T-helper 2 cell treated with Interferon-gamma antibody and Interleukin-4, amounts not matched to agents 5 μg/mL and 100 μg/mL, for 36 hours (primary cell): ENCODE measurements at places on chromosomes 1 and 21.

GRCh38 chr1:246208105-246208504 is 299.0 kb downstream of the SMYD3 start:
- no peaks in the 10 kb centered on the region for H3K4me1 ChIP-seq
- no peak for DNase-seq
- no peaks in the 10 kb centered on the region for H3K27me3 ChIP-seq
- no peak overlapping the region for H3K27ac ChIP-seq
- no peak overlapping the region for H3K4me3 ChIP-seq

DNA sequence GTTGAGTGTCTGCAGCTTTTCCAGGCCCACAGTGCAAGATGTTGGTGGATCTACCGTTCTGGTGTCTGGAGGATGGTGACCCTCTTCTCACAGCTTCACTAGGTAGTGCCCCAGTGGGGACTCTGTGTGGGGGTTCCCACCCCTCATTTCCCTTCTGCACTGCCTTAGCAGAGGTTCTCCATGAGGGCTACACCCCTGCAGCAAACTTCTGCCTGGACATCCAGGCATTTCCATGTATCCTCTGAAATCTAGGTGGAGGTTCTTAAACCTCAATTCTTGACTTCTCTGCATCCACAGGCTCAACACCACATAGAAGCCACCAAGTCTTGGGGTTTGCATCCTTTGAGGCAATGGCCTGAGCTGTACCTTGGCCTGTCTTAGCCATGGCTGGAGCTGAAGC is 14.3 kb upstream of the DNM3 start:
- no peaks in the 10 kb centered on the region for H3K27me3 ChIP-seq
- DNase-seq = no peak

DNA sequence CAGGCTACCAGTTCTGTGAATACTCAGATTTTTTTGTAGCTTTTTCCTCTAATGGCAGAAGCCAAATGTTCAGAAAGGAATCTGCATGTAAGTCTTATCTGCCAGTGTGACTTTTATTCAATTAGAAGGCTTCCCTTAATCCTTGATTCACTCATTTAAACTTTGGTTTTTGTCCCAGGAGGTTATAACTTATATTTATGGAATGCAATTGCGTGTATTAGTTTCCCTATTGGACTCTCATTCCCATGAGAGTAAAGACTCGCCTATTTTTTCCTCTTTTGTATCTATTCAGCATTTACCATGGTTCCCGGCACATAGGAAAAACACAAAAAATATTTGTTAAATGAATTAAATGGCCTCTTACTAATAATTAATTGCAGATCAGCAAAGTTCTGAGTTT is 3.5 kb downstream of the NTMT2 start:
- no peaks in the 10 kb centered on the region for H3K36me3 ChIP-seq
- H3K4me1 ChIP-seq = no peaks in the 10 kb centered on the region
- no peak overlapping the region for H3K4me3 ChIP-seq
- no peak overlapping the region for H3K27ac ChIP-seq
- no peaks in the 10 kb centered on the region for H3K27me3 ChIP-seq

GRCh38 chr1:171263901-171264300 is 15.6 kb downstream of the FMO1 start:
- H3K27me3 ChIP-seq = no peaks in the 10 kb centered on the region
- H3K27ac ChIP-seq = no peak overlapping the region
- H3K4me3 ChIP-seq = no peak overlapping the region
- DNase-seq = no peak
- H3K36me3 ChIP-seq = no peaks in the 10 kb centered on the region
- no peaks in the 10 kb centered on the region for H3K4me1 ChIP-seq

DNA sequence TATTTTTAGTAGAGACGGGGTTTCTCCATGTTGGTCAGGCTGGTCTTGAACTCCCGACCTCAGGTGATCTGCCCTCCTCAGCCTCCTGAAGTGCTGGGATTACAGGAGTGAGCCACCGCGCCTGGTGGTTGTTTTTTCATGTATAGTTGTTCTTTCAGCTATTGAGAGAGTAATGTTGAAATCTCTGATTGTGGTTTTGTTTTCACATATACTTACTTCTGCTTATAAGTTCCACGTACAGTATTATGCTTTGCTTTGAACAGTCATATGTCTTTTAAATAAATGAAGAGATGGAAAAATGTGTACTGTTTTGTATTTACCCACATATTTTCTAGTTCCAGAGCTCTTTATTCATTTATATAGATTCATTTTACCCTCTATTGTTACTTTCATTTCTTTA is 44.5 kb downstream of the MARK1 start:
- H3K4me3 ChIP-seq = no peak overlapping the region
- H3K4me1 ChIP-seq = no peaks in the 10 kb centered on the region
- no peak overlapping the region for H3K27ac ChIP-seq
- H3K36me3 ChIP-seq = no peaks in the 10 kb centered on the region
- no peaks in the 10 kb centered on the region for H3K27me3 ChIP-seq

DNA sequence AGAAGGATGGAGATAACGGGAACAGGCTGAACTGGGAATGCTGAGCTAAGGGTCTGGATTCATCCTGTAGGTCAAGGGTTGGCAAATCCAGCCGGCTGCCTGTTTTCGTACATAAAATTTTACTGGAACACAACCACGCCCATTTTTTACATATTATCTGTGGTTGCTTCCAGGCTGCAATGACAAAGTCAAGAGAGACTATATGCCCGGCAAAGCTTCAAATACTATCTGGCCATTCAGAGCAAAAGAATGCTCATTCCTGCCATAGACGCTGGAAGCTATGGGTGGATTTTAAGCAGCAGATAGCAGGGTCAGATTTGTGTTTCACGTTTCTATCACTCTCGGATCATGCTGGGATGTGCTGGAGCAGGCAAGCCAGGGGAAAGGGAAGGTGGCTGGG is 137.9 kb upstream of the EDN2 start:
- no peak overlapping the region for H3K4me3 ChIP-seq
- peak overlapping the region; percentile 52 for H3K27ac ChIP-seq
- no peak for DNase-seq
- no peaks in the 10 kb centered on the region for H3K27me3 ChIP-seq

- H3K4me3 ChIP-seq = no peak overlapping the region
- no peak overlapping the region for H3K27ac ChIP-seq
- DNase-seq = no peak
- H3K36me3 ChIP-seq = peaks cover 3% of the 10 kb centered on the region
- H3K4me1 ChIP-seq = no peaks in the 10 kb centered on the region
Observed at GRCh38 chr1:63448731-63449246, 74.2 kb downstream of the ITGB3BP start.

GRCh38 chr1:58975888-58976287 is 192.0 kb upstream of the JUN start:
- no peaks in the 10 kb centered on the region for H3K27me3 ChIP-seq
- no peak overlapping the region for H3K4me3 ChIP-seq
- no peak for DNase-seq
- H3K4me1 ChIP-seq = peaks cover 20% of the 10 kb centered on the region

DNA sequence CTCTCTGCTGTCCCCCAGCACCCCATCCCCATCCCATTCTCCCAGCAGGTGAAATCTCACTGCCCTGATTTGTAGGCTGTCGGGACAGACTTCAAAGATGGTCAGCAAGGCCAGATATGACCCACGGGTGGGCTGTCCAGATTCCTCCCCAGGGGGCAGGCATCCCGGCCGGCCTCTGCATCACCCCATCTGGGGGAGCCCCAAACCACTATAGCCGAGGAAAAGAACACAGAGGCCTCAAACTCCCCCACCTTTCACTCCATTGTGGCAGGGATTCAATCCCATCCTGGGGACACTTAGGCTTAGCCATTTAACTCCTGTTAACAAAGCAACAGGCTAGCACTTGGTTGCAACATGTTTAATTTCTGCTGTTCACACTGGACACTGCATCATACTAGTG is 8.8 kb downstream of the MUL1 start:
- no peak overlapping the region for H3K27ac ChIP-seq
- H3K27me3 ChIP-seq = no peaks in the 10 kb centered on the region
- no peaks in the 10 kb centered on the region for H3K4me1 ChIP-seq

DNA sequence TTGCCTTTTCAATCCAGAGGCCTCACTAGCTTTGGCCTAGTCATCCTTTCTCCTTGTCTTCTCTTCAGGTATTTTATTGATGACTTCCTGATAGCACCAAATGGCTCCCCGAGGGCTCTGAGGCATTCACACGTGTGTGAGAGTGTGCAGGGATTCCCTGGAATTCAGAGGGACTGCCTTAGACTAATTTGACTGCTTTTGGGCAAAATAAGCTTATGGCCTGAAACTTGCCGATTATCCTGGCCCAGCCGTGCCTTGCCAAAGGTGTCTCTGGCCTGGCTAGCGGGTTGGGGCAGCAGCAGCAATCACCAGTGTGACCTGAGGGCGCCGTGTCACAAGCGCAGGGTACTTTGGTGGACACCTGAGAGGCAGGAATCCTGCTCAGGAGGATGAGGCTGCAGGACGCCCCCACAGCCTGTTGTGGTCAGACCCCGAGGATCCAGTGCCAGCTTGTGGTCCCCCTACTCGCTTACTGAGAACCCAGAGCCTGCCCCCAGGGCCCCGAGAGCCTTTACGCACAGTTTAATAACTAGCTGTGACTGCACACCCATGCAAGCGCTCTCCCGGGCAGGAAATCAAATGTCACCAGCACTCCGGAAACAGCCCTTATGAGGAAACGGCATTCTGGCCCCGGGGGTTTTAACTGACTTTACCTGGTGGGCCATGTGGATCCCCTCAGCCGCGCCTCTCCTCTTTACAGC is 62.8 kb upstream of the PDE9A start:
- peak overlapping the region; percentile 20 for H3K27ac ChIP-seq
- DNase-seq = no peak
- H3K4me1 ChIP-seq = peaks cover 6% of the 10 kb centered on the region

DNA sequence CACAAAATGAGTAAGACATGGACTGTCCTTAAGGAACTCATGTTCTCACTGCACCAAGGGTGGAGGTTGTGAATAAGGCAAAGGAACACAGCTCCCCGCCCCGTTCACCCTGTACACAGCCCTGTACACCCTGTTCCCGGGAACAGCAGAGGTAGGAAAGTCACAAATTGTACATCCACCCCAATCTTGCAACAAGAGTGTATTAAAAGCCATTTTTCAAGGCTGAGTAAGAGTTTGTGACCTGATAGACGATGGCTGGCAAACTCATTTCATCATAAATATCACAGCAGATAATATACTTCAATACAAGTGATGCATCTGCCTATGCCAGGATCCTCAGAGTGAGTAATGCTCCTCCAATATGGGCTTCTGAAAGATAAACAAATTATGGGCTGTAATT is 52.5 kb upstream of the CAMK1G start:
- no peak overlapping the region for H3K4me3 ChIP-seq
- peaks cover 25% of the 10 kb centered on the region for H3K27me3 ChIP-seq
- H3K27ac ChIP-seq = no peak overlapping the region
